ENCODE measurements at places on chromosomes 1 and 21.

- DNase-seq, result no peak
Observed at GRCh38 chr1:213399695-213400094, 348.7 kb downstream of the RPS6KC1 start.

DNA sequence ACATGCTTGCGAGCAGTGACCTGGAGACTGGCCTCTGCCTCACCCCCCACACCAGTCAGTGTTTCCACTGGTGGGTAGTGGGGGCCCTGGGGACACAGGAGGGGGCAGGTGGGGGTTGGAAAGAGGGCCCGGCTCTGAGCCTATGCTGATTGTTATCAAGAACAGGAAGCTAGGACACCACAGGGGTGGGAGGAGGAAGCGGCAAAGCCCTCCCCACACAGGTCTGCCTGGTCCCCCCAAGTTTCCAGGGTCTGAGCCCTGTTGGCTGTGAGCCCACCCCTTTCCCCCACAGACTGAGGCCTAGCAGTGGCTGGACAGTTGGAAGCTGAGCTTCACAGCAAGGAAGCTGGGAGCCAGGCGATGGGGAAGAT lies 1.6 kb upstream of the PTPN7 start:
- no peak for DNase-seq

DNA sequence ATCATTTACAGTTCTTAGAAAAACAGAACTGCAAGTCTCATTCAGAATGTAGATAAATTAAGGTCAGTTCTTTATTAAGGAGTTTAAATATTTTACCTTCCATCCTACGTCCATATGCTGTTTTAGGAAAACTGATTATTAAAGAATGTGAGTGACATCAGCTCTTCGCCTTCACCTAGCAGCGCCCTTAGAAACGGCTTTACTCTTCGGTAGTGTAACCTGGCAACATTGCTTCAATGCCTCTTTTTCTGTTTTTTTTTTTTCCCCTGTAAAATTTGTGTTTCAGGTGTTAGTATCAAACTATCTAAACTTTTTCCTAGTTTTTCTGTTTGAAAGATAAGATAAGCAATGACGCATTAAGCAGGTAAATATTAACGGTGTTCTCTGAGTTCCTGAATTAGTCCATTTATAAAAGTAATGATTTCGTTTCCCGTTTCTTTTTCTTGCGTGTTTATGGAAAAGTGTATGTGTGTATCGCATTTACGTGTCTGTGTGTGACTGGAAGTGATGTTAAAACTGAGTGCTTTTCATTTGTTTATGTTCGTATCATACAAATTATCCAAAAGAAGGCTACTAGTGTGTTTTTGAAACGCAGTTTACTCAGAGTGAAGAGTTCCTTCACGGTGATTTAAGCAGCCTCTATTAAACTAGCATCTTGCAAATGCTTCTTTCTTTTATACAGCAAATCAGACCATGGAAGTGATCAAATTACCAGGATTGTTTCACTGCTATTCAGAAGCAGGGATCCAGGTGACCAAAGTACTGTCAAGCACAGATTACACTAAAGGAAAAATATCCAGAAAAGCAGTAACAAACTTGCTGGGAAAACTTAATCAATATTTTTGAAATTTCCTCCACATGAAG lies 139.0 kb downstream of the SDCCAG8 start:
- DNase-seq, result no peak

DNA sequence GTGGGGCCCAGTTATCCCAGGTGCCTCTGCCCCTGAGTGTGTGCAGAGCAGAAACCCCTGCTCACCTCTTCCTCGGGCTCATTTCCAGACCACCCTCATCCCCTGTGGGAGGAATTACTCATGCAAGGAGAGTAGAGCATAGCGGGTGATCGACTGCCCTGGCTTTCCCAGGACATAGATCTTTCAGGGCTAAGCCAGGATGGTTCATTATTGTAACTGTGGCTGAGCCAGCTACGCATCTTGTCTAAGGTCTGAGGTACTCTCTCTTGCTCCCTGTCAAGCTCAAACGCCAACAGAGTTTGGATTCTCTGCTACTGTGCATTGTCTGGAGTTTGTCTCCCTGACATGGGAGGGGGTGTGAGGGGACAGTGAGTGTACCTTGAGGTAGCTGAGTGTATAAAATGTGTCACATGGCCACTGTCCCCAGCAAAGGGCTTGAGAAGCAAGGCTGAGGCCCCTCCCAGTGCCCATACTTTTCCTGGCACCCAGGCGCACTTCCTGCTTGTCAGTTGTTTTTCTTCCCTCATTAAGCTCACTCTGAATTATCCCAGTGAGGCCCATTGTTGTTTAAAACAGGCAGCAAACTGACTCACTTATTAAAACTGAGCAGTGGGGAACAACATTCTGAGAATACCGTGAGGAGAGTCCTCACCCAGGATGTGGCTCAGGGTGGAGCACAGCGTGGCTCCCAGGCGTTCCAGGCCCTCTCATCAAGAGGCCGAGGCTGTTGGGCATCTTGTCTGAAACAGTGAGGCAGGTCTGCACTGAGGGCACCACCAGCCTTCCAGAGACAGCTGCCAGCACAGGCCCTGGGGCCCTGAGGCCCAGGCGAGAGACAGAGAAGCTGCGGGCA lies 92.9 kb downstream of the LAMC2 start:
- DNase-seq, result no peak

DNA sequence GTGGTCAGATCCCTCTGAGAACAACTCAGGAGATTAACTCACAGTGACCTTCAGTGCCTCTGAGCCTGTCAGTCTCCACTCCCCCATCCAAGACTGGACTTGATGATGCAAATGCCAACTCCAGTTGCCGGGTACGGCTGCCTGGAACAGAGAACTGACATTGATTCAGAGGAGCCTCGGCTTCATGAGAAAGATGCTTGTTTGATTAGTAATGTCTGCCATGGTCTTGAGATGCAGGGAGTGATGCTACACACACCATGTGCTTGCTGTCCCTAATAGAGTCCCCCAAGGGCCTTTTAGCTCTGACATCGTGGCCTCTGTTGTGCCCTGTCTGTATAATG lies 51.8 kb upstream of the LRP8 start:
- no peak for DNase-seq
